ENCODE measurements at places on chromosomes 2 and 18. TPM values are rescaled to one million over a fixed set of nuclear protein-coding genes. Genes with fewer than 3 reads are reported as not detected.

RAB6C gene
- total RNA-seq = not detected

TPO gene
- total RNA-seq = 1.3 TPM

MDH1B gene
- total RNA-seq = 1.1 TPM

DNA sequence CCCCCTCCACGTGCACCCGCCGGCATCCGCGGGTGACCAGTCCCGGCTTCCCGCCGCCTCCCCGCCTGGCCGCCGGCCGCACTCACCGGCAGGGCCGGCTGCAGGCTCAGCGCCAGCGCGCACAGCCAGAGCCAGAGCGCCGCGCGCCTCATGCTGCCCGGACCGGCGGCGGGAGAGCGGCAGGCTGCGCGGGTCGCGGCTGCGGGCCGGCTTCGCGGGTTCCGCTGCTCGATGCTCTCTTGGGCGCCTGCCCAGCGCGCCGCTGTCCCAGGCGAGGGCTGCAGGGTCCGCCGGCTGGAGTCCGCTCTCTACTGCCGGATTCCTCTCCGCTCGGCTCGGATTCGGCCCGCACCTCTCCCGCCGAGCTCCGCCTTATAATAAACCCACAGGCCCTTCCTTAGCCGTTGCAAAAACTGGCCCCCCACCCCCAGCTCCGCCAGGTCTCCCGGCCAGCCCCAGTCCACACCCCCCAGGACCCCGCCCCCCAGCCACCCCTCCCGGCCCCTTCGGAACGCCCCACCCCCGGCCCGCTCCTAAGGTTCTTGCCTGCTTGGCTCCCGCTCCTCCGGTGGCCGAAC, at the start of gene SDC1:
Gene SDC1, minus strand, starts transcription at position 415 of the 578 bp plus-strand sequence. Its CDS starts 263 bp downstream, at position 152.
- peak; percentile 75 for DNase-seq

GRCh38 chr2:7694076-7694985, 777.1 kb downstream of the RNF144A start:
- no peak for DNase-seq
